ENCODE measurements at places on chromosomes 1 and 21.

- DNase-seq = no peak
Measured at GRCh38 chr1:183435497-183435896, 17.3 kb upstream of the NMNAT2 start.

GRCh38 chr1:24457866-24458265, 42.3 kb downstream of the NIPAL3 start:
- no peak for DNase-seq

- DNase-seq = no peak
Measured at GRCh38 chr1:8985915-8986813, 40.1 kb downstream of the SLC2A7 start.

DNA sequence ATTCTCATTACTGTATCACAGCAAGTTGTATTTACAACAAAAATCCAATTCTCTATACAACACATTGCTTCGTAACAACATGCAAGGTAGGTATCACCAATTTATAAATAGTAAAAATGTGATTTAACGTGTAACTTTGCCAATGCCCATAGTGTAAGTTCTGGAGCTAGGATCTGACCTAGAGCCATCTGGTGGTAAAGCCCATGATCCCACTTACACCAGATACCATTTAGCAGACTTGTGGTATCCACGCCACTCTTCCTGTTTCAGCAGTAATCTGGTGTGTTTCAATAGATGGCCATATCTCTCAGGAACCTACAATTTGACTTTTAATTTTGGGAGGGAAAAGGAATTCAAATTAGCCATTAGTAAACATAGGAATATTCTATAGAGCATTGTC, 10.2 kb downstream of the SETSIP start:
- no peak for DNase-seq

- DNase-seq = no peak
Measured at GRCh38 chr1:87120779-87121178, 206.3 kb downstream of the HS2ST1 start.

GRCh38 chr1:27795601-27796000, 22.6 kb downstream of the STX12 start:
- DNase-seq = no peak

GRCh38 chr1:218171302-218171893, 113.7 kb upstream of the RRP15 start:
- DNase-seq = no peak

GRCh38 chr1:186770421-186770820, 58.3 kb upstream of the PLA2G4A start:
- no peak for DNase-seq

DNA sequence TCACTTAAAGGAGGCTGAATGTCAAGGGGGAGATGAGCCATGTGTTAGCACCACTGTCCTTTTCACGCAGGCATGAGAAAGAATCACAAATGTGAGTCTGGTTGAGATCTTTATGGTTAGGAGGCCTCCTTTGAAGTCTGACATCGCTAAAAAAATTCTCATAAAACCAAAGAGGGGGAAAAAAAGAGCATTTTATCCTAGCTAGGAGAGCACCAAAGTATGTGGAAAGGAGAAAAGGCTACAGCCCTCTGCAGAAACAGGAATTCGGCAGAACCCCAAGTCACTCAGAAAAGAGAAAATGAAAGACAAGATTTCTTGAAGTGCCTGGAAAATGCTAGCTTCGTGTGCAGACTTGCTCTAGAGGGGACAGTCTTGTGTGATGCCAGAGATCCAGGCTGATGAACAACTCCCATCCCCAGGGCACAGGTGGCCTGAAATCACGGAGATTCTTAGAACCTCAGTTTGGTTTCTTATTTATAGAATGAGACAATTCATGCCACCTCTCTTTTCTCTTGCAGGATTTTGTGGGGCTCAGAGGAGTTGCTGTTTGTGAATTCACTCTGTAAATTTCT, 61.5 kb downstream of the RUNX1 start:
- no peak for DNase-seq

GRCh38 chr21:46173573-46173972, 10.7 kb downstream of the SPATC1L start:
- DNase-seq = no peak

- DNase-seq = no peak
Measured at GRCh38 chr1:222889440-222889839, 74.6 kb downstream of the DISP1 start.

DNA sequence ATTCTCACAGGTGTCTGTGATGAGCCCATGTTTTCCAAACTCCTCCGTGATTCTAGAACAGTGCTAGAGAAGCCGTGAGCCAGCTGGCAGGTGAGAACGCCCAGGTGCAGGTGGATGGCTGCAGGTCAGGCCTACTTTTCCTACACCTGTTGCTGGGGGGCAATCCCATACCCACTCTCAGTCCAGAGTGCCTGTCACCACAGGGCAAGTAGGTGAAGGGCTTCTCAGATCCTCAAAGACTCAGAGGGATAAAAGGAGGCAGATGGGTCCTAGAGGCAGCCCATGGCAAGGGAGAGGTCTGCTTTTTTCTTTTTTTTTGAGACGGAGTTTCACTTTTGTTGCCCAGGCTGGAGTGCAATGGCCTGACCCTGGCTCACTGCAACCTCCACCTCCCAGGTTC, 50.7 kb upstream of the H6PD start:
- DNase-seq = no peak

- no peak for DNase-seq
Measured at GRCh38 chr21:39018730-39019129, 164.5 kb downstream of the PSMG1 start.

GRCh38 chr1:54591127-54591756, 32.1 kb downstream of the FAM151A start:
- DNase-seq = no peak

DNA sequence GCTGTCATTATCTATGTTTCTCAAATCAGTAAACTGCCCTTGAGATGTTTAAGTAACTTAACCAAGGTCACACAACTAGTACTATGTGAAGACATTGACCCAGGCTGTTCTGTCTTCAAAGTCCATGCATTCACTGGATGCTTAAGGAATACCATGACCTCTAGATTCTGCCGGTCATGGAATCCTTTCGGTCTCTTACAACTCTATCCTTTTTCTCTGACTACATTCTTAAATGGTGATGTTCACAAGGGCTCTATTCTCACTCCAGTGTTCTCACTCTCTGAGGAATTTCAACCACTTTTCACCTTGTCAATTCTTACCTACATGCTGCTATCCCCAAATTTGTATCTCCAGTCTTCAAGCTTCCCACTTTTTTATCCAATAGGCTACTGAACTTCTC, 15.2 kb downstream of the CRYZ start:
- no peak for DNase-seq

DNA sequence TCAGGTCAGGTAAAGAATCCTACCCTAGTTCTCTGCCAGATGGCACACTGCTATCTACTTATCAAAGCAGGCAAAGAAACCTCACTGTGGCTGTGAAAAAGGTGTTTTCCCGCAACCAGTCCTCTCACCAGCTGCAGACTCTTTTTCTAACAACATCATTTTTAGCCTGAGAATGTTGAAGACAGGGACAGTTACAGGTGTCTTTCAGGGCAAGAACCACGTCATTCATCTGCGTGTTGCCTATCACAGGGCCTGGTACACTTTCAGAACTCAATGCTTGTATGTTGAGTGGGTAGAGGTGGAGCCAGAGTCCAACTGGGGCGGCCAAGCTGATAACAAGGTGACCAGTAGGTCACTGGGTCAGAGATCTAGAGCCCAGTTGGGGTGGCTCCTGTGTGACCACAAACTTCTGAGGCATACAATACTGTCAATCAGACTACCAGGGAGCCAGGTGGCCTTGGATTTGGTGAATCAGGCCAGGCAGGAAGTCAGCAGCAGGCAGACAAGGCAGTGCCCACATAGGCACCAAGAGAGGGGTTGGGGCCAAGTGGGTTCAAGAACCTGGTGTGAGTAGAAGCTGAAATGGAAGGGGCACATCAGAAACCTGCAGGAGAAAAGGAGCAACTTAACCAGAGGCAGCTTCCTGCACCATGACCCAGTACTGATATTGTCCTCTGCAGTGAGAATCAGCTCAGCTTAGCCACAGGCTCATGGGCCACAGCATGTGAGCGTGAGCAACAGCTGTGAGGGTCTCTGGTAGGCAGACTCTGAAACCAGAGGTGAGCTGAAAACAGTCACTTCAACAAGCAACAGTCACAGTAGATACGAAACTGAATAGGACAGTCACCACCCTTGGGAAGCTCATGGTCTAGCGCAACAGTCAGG, 123.6 kb downstream of the DTL start:
- DNase-seq = no peak

- no peak for DNase-seq
Measured at GRCh38 chr1:119686661-119687060, 25.1 kb upstream of the PHGDH start.

DNA sequence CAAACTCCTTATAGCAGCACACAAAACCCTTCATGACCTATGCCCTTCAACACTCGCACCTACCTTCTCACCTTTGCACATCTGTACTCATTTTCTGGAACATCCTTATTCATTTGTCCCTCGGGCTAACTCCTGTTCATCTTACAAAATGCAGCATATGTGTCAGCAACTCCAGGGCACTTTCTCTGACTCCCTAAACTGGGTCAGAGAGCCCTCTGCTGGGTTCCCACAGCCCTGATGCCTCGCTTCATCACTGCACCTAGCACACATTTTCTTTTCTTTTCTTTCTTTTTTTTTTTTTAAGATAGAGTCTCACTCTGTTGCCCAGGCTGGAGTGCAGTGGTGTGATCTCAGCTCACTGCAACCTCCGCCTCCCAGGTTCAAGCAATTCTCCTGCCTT, 54.0 kb downstream of the RAB3B start:
- DNase-seq = no peak

DNA sequence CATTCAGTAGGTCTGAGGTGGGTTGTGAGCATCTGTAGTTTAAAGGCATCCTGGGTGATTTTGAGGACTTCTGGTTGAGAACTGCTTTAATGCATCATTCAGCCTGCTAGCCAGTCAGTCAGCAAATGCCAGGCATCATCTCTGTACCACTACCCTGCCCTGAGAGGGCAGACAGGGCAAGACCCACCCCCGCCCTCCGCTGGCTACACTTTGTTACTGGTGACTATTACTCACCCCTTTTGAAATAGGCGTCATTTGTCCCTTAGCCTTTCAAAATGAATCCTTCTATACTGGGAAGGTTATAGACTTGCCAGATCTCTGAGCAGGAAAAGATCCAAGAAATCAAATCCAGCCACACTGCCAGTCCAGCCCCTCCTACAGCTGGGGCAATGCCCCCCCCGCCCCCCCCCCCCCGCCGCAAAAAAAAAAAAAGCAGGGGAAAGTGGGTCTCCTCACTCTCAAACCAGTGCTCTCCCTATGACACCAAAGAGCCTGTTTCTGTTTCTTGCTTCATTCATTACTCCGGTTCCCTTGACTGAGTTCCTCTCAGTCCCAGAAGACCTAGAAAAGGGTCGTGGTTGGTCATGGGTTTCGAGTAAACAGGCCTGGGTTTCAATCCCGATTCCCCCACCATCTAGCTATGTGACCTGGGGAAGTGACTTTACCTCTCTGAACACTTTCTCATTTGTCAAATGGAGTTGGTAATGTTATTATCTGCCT, 4.4 kb downstream of the SELENON start:
- DNase-seq = no peak

GRCh38 chr1:160748181-160748877, 9.3 kb downstream of the SLAMF7 start:
- no peak for DNase-seq

DNA sequence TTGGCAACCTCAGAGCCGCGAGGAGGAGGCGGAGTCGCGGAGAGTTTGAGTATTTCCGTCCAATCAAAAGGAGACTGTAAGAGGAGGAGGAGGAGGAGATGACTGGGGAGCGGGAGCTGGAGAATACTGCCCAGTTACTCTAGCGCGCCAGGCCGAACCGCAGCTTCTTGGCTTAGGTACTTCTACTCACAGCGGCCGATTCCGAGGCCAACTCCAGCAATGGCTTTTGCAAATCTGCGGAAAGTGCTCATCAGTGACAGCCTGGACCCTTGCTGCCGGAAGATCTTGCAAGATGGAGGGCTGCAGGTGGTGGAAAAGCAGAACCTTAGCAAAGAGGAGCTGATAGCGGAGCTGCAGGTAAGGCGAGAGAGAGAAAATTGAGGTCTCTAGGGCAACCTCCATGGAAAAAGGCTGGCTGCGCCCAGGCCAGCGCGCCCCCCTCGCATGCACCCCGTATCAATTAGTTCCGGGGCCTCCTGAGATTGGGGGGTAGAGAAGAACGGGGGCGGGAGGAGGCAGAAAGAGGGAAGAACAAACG, at the start of gene PHGDH:
TSS of gene PHGDH (plus strand) at position 131 of the 538 bp plus-strand sequence. CDS start at position 220, 89 bp downstream.
- DNase-seq = peak; percentile 12

GRCh38 chr1:49408346-49408745, 615.4 kb downstream of the AGBL4 start:
- DNase-seq = no peak

DNA sequence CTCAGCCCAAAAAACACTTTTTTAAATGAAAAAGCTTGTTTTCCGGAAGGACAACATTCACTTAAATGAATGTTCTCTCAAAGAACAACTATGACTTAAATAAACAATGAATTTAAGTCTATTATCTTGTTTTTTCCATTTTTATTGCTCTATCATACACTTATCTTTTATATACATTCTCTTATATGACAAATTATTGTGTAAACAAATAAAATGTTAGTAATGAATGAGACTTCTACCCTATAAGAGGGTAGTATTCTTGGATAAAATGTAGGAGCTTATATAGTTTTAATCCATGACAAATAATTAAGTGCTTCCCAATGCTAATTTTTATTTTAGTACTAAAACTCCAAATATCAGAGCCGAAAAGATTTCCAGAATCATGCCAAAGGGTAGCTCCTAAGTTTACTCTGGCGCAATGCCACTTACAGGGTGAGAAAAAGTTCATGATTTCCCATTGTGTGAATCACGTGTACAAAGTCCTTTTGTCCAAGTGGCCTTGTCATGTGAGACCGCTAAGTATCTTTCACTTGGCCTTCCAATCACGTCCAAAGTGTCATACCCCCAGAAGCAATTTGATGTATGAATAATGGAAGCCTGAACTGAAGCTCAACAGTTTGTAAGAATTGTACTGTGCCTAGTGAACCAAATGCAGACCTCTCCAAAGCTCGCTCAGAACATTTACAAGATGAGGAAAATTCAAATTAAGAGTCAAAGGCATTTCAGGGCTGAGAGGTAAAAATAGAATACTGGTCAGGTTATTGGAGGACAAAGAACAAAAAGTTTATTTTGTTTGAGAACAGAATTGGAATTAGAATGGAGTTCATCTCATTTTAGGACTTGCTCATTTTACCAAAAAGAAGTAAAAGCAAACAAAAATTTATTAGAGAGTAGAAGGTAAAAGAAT, 56.6 kb upstream of the C1orf21 start:
- DNase-seq = no peak

GRCh38 chr1:222223010-222223409, 324.9 kb downstream of the HHIPL2 start:
- DNase-seq = no peak

- DNase-seq = no peak
Measured at GRCh38 chr1:18529714-18530113, 49.0 kb downstream of the KLHDC7A start.

- DNase-seq = no peak
Measured at GRCh38 chr1:230299191-230300006, 126.7 kb downstream of the PGBD5 start.

DNA sequence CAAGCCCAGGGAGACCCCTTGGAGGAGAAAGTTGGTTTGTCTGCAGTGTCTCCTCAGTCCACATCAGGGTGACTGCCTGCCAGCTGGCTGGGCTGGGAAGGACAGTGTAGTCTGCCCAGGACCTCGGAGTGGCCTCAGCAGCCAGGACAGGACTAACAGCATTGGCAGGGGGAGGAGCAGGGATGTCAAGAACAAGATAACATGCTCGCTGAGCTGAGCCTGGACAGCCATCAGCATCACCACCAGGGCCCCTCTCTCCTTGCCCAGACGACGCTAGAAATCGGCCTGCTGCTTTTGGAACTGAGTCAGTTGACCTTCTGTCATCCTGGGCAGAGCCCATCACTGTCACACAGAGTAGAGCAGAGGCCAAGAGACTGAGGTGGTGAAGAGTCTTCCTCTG, 83.6 kb upstream of the CNTN2 start:
- no peak for DNase-seq

Data from stimulated activated CD4-positive, alpha-beta T cell treated with anti-CD3 and anti-CD28 coated beads, Interleukin-1b, Interleukin-23, amount 100 ng/mL, for 4 hours (primary cell).